ENCODE measurements at places on chromosomes 5 and 9. TPM values are rescaled to one million over a fixed set of nuclear protein-coding genes. Genes with fewer than 3 reads are reported as not detected.

The PJA2 gene
- 46.1 TPM for total RNA-seq

The PCDHB9 gene
- total RNA-seq, result 0.79 TPM

- no peak overlapping the region for H3K27ac ChIP-seq
- H3K36me3 ChIP-seq, result no peaks in the 10 kb centered on the region
- no peak overlapping the region for H3K4me3 ChIP-seq
- DNase-seq, result no peak
These were observed 40.5 kb downstream of the C9orf50 start for GRCh38 chr9:129580211-129580915.

DNA sequence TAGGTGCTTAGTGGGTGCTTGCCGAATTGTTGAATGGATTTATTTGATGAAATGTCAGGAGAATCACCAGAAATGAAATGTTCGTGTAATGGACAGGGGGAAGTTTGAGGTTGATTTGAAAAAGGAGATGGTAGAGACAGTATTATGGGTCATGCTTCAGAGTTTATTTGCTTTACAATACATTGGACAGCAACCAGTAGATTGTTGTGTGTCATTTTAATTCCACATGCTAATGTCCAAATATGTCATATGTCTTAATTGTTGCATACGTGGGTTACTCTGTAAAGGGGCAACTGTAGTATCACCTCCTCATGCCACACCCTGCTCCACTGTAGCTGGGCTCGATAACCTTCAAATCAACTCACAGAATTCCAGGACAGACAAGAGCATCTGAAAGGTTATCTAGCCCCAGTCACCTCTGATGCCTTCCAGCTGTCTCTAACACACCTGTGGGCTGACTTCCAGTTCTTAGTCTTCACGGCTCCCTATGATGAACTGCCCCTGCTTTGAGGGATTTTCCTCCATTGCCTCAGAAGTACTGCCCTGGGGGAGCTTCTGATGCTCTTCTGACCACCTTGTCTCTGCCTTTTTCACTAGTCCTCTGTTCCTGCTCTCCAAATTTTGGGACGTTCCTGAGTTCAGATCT is 1.7 kb downstream of the PDCD1LG2 start:
- peaks cover 23% of the 10 kb centered on the region for H3K4me1 ChIP-seq
- no peaks in the 10 kb centered on the region for H3K27me3 ChIP-seq
- DNase-seq, result no peak
- H3K4me3 ChIP-seq, result no peak overlapping the region

- DNase-seq, result no peak
- H3K4me1 ChIP-seq, result no peaks in the 10 kb centered on the region
- no peak overlapping the region for H3K27ac ChIP-seq
- no peak overlapping the region for H3K4me3 ChIP-seq
- no peaks in the 10 kb centered on the region for H3K36me3 ChIP-seq
These were observed 33.0 kb downstream of the PPARGC1B start for GRCh38 chr5:149762958-149763630.

DNA sequence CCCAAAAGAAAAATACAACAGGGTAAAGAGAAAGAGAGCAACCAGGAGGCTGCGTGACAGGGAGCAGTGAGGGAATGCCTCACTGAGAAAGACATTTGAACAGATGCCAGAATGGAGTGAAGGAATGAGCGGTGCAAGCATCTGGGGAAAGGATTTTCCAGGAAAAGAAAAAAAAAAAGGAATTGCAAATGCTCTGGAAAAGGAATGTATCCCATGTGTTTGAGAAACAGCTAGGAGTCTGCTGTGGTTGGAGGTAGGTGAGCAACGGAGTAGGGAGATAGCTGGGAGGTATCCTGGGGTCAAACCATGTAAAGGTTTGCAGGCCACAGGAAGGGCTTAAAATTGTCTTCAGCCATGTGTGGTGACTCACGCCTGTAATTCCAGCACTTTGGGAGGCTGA is 23.6 kb upstream of the CEMIP2 start:
- no peak for DNase-seq
- no peaks in the 10 kb centered on the region for H3K27me3 ChIP-seq
- H3K4me1 ChIP-seq, result no peaks in the 10 kb centered on the region
- no peak overlapping the region for H3K4me3 ChIP-seq
- H3K36me3 ChIP-seq, result no peaks in the 10 kb centered on the region

Measured in upper lobe of left lung (tissue), 6 donors.